Activated T-helper 17 cell treated with anti-CD3 and anti-CD28 coated beads, Interleukin-2, amount 50 U/mL, for 72 hours (primary cell): ENCODE measurements at places on chromosomes 13 and 19.

GRCh38 chr19:29927944-29928625, 14.0 kb upstream of the URI1 start:
- peak; percentile 42 for ATAC-seq

GRCh38 chr13:58434943-58435342, 803.4 kb downstream of the PCDH17 start:
- ATAC-seq, result no peak

GRCh38 chr13:76609643-76610042, 276.6 kb downstream of the KCTD12 start:
- ATAC-seq, result no peak

GRCh38 chr19:47111006-47111621, 2.5 kb downstream of the ZC3H4 start:
- ATAC-seq, result no peak
